Stimulated activated CD8-positive, alpha-beta memory T cell treated with anti-CD3 and anti-CD28 coated beads, Interleukin-4, amount 100 ng/mL, for 4 hours (primary cell): ENCODE measurements at places on chromosomes 2 and 18.
A peak's percentile ranks its signal among the peaks of the same experiment; 100 is the strongest.

DNA sequence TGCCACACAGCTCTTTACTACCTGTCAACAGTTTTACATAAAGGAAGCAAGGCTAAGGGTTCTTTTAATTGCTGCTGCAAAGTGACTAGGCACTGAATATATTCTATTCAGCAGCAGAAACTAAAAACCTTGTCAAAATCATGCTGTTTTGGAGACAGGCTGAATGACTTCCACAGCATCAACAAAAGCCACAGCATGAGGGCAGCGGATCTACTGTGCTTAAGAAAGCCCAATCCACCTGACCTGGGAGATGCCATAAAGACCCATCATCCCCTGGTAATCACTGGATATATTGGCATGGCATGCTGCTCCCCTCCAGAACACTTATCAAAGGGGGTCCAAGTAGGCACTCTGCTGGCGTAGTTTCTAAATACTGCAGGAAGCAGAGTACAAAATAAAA, 715.1 kb upstream of the SLC8A1 start:
- DNase-seq, result no peak

DNA sequence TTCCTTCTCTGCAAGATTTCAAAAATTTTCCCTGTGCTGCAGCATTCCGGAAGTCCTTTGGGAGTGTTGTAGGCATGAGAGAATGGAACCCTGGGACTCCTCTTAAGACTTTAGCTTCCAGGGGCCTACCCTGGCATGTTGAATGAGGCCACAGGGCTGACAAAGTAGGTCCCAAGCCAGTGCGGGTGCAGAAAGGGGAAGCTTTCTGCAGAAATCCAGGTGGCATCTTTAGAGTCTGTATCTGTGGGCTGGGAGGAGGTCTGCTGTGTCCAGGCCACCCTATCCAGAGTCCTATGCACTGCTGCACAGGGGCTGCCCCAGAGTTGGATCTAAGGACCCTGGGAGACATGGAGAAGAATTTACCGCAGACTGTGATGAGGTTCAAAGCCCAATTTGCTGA, 1.9 kb upstream of the SIX2 start:
- no peak for DNase-seq

- no peak for DNase-seq
Observed at GRCh38 chr2:233856184-233856583, 1.8 kb upstream of the HJURP start.

- no peak for DNase-seq
Observed at GRCh38 chr2:197157879-197158537, 152.6 kb downstream of the ANKRD44 start.

- DNase-seq, result no peak
Observed at GRCh38 chr2:215728504-215729065, 284.8 kb downstream of the MREG start.

- DNase-seq, result no peak
Observed at GRCh38 chr2:194343167-194343566, 1313.9 kb upstream of the SLC39A10 start.

GRCh38 chr18:69233465-69234054, 167.1 kb upstream of the DOK6 start:
- no peak for DNase-seq

DNA sequence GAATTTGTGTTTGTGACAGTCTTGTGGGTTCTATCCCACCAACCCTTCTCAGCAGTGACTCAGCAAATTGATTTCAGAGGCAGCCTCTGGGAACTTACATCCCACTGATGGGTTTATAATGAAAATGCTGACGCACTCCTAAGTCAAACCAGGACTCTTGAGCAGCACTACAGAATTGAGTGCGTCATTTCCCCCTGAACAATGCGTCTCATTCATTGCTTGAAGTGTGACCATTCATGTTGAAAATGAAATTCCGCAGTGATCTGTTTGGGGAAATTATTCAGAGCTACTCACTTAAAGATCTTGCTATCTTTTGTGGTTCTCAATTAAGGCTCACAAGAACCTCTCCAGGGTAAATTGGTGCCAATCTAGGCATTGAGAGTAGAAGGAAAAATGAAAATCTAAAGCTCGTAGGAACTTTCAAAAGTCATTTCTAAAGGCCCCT, 417.7 kb upstream of the SLC14A2 start:
- DNase-seq, result no peak

GRCh38 chr2:26020231-26020640, 13.6 kb upstream of the RAB10 start:
- no peak for DNase-seq

DNA sequence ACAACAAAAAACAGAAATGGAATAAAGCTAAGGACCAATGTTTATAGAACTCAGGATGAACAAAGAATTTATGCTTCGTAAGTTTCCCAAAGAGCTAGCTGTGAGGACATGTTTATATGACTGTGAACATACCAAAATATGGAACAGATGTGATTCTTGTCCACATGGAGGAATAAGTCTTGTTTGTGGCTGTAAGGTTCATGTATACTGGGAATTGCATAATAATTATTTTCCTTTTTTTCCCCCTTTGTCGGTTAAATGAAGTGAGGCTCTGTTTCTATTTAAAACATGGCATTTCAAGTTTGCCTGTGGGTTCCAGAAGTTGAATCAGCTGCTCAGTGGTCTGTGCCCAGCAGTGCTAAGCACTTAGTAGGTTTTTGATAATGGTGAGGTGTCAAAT, 108.1 kb downstream of the FHOD3 start:
- DNase-seq, result no peak

GRCh38 chr2:191428141-191428540, 182.9 kb downstream of the MYO1B start:
- DNase-seq, result no peak

- DNase-seq, result no peak
Observed at GRCh38 chr2:70388128-70388527, 86.3 kb upstream of the FAM136A start.

- DNase-seq, result no peak
Observed at GRCh38 chr18:9627642-9628041, 13.3 kb upstream of the PPP4R1 start.

GRCh38 chr2:237614151-237614720, 13.2 kb upstream of the LRRFIP1 start:
- DNase-seq, result no peak

- DNase-seq, result no peak
Observed at GRCh38 chr2:27915191-27915590, 24.7 kb downstream of the BABAM2 start.

GRCh38 chr18:24590946-24591345, 130.5 kb downstream of the HRH4 start:
- DNase-seq, result no peak

DNA sequence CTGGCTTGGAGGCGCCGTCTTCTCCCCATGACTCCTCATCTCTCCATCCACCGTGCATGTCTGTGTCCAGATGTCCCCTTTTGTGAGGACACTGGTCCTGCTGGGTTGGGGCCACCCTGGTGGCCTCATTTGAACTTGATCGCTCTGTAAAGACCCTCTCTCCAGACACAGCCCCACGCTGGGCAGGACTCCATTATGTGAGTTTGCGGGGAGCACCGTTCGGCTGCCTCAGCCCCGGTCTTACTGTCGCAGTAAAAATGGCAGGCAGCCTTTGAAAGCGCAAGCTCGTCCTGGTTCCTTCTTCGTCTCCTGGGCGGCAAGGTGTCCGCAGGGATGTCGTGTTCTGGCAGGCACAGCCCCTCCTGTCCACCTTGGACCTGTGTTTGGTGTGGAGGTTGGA, 17.7 kb downstream of the NFATC1 start:
- DNase-seq, result no peak

DNA sequence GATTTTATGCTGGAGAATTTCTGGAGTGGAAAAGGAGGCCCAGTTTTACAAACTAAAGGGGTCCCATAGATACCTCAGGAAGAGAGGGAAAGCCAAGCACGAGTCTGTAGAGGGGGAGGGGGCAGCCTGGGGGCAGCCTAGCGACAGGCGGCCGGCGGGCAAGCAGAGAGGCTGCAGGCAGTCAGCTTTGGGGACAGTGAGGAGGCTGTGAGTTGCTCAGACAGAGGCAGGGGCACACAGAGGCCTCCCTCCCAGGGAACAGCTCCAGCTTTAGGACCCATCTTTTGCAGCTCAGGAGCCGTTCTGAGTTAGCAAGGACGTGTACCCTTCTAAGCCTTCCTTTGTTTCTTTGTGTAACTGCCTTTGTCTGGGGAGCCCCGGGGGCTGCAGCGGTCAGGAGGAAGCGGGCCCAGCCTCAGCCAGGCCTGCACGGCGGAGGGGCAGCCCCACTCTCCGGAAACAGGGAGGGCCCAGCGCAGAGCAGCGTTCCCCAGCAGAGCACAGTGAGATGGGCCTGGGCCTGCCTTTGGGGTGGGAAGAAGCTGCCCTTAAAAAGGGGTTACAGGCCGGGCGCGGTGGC, 41.1 kb upstream of the RALBP1 start:
- no peak for DNase-seq

DNA sequence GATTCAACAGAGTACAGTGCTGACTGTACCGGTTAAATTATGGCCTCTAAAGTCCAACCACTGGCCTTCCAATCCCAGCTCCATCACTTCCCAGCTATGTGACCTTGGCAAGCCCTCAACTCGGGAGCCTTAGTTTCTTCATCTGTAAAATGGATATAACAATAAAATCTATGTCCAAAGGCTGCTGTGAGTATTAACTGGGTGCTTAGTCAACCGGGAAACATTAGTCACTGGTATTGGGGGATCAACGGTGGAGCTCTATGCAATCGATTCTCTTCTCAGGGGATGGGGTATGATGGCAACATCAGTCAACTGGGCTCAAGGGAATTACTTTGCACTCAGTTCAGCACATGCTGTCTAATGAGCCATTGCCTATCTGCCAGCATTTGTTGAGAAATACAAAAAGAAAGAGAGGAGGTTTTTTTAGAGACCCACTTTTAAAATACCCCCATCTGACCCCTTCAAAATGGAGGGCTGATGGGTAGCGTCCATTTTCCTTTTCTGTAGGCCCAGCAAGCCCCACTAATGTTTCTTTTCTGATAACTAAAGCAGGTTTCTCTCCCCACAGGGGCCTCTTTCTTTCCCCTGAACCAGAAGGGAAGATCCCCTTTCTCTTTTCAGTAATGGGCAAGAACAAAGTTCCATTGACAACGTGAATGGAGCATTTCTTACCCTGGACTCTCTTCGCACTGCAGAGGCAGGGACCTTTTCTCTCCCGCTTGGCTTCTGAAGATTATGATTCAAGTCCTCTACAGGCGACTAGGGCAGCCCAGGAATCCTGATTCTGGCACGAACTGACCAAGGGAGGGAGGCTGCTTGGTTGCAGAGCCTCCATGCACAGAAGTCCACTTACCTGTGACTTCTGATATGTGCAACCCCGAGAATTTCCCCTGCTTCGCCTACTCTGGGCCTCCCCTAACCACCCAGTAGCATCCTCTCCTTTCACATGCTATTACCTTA, 8.7 kb upstream of the AGFG1 start:
- DNase-seq, result no peak

DNA sequence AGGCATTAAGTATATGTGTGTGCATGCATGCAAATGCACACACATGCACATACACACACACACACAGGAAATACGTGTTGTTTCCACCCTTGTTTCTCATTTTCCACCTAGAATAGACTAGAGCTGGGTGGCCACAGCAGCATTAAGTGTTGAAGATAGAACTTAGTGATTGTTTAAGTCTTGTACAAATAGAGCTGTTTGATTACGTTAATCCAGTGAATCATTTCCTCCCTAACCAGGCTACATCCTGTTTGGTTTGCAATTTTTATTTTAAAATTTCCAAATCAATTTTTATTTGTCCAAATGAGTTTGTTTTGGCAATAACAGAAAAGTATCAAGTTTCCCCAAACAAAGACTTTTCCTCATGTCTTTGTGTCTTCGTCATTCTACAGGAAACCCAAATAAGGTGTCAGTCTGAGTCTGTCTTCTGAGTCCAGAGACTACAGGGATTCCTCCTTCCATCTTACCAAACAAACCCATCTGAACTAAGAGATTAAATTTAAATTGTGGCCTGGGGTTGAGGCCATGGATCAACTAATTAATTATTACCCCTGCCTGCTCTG, 74.6 kb upstream of the GALNT5 start:
- no peak for DNase-seq

DNA sequence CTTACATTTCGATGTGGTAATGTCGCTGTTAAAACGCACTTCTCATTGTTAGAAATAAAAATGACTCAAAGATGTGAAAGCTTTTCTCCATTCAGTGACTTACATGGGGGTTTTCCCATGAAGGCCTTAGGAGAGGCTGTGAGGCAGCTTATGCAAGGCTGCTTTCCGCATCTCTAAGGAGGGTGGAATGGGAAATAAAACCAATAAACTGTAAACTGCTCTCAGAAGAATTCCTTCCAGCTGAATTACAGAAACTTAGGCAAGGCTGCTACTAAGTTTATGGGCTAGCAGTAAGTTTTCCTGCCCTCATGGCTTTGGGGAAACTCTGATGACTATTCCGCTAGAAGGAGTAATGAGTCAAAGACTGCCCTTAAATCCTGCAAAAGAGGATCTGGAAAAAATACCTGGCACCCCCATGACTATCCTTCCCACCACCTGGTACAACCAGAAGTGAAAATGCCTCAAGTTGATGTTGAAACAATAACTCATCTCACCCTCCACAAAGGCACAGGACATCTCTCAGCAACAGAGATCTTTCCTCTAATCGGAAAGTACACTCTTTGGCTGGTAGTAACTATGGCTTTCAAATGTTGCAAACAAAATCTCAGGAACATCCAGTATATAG, 97.7 kb upstream of the SMAD7 start:
- DNase-seq, result no peak

DNA sequence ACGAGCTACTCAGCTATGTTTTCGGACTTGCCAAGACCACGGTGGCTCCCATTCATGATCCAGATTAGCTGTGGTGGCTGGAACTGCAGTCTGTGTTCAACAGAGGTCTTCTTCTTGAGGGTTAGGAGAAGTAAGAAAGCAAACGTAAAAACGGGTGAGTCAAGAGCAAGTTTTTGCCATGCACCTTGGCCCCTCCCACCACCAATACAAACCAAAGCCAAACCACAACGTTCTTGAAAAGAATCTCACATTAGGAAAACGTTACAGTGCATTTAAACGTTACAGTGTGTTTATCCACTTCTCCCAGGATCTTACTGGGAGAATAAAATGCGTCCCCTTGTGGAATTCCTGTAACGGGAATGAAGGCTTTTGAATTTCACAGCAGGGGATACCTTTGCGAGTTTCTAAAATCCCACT, 725 bp downstream of the FBXO48 start:
- DNase-seq, result peak; percentile 40

GRCh38 chr2:157492189-157492773, 48.4 kb upstream of the CYTIP start:
- DNase-seq, result peak; percentile 39

DNA sequence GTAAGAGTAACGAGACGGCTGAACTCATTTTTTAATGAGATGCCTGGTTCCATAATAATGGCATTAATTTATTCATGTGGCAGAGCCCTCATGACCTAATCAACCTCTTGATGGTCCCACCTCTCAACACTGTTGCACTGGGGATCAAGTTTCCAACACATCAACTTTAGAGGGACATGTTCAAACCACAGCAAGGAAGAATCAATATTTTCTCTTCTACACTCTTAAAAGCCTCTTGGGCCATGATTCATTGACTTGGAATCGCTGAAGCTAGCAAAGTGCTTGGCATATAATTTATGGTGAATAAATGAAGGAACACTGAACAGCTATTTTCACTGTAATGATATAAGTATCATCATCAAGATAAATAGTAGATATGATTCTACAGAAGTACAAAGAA, 333.0 kb downstream of the TNS1 start:
- DNase-seq, result no peak
